ENCODE measurements at places on chromosomes 13 and 19. TPM values are rescaled to one million over a fixed set of nuclear protein-coding genes. Genes with fewer than 3 reads are reported as not detected.

GRCh38 chr13:46885018-46885417, 11.8 kb downstream of the HTR2A start:
- no peak for DNase-seq

- DNase-seq, result no peak
Measured at GRCh38 chr13:94433055-94433961, 46.2 kb downstream of the DCT start.

GRCh38 chr13:81637457-81637856, 1296.5 kb upstream of the SPRY2 start:
- DNase-seq, result no peak

- no peak for DNase-seq
Measured at GRCh38 chr19:43784981-43785808, 4.4 kb upstream of the KCNN4 start.

DNA sequence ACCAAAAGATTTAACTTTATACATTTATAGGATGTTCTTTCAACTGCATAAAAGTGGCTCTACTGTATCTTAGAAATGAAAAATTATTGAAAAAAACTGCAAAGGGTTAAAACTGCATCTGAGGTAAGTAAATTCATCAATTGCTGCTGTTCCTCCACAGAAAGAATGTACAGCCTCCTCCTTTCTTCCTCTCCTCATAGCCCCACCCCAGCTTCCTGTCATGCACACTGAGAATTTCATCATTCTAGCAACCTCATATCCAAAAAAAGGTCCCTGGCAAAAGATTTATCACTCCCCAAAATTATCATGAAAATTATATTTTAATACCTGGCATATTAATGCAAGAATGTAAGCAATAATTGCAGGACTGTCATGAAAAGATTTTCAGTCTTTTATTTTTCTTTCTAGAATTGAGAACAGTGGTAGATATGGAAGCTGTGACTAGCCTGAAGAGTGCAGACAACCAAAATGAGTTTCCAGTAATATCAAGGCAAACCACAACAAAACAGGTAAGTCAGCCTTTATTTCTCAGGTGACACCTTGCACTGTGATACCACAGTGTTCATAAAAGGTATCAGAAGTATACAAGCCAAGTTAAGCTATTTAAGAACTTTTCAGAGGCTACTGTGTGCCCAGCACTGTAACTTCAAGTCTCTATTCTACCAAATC, 110.8 kb downstream of the SUCLA2 start:
- DNase-seq, result no peak

- DNase-seq, result no peak
Measured at GRCh38 chr19:27815985-27816384, 1397.0 kb downstream of the UQCRFS1 start.

GRCh38 chr13:32017474-32017873, 14.1 kb upstream of the FRY start:
- no peak for DNase-seq

DNA sequence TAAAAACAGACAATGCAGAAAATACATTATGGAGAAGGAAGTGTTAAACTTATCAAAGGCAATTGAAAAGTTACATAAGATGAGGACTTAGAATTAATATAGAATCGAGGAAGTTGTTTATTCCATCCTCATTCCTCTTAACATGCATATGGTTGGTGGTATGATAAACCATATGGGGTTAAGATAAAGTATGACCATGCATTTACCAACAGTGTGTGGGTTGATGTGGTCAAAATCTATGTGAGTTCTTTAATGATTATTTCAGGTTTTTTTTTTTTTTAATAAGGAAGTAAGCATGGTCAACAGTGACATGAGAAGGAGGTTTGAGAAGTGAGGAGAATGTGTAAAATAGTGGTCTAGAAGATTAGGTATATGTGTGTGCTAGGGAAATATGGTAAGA, 94.5 kb downstream of the TDRD3 start:
- no peak for DNase-seq

DNA sequence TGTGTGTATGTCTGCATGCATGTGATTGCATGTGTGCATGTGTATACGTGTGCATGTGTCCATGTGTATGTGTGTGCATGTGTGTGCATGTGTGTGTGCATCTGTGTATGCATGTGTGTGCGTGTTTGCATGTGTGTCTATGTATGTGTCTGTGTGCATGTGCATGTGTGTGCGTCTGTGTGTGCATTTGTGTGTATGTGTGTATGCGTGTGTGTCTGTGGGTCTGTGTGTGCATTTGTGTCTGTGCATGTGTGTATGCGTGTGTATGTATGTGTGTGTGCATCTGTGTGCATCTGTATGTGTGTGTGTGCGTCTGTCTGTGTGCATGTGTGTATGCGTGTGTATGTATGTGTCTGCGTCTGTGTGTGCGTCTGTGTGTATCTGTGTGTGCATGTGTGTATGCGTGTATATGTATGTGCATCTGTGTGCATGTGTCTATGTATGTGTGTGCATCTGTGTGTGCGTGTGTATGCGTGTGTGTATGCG, 3.0 kb downstream of the STXBP2 start:
- no peak for DNase-seq

- DNase-seq, result no peak
Measured at GRCh38 chr13:30615481-30615865, 2.2 kb upstream of the USPL1 start.

DNA sequence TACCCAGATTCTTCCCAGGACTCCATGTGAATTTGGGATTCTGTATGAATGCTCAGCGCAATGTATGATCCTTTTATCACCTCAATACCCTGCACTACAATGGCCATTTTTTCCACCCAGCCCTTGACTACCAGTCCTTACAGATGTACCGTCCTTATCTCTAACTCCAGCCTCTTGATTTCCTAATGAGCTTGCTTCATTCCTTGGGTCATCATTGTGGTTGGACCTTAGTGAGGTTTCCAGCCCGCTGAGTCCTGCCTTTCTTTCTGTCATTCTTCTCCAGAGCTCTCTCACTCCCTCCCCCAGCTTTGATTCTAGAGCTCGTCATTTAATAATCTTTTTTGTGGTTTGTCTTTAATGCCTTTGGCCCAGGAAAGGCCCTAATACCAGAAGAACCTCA, 438.5 kb downstream of the ZNF536 start:
- no peak for DNase-seq

DNA sequence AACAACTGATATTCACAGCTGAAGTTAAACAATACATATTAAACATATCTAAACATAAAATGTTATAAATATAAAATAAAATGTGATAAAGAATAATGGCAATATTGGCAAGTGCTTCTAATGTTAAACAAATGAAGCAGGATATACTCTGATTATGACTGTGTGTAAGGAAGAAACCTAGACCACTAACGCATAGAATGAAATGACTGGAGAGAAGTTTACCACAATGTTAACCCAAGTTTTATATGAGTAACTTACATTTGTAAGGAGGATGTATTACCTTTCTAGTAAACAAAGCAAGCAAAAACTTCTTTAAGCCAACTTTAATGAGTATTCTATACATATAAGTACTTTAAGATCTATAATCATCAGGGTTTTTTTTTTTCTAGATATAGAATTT, 43.0 kb downstream of the RB1 start:
- DNase-seq, result no peak

GRCh38 chr19:2798733-2799132, 13.4 kb downstream of the THOP1 start:
- no peak for DNase-seq

- DNase-seq, result no peak
Measured at GRCh38 chr13:73258406-73258805, 199.6 kb downstream of the KLF5 start.

DNA sequence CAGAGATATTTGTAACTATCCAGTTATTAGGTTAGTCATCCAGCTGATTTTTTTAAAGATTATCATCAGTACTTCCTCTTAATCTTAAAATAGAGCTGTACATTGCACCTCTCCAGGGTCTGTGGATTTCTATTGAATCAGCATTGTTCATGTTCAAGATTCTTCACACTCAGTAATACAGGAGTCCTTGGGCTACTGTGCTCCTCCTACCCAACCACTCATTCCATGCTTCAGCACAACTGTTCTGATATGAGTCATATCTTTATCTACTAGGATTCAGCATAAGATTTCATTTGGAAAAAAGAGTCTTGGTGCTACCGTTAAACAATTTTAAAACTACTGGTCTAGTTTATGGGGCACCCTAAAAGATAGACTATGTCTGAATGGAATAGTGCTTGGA, 357.8 kb downstream of the DCT start:
- no peak for DNase-seq

- DNase-seq, result no peak
Measured at GRCh38 chr13:27523346-27524073, 73.1 kb upstream of the MTIF3 start.

DNA sequence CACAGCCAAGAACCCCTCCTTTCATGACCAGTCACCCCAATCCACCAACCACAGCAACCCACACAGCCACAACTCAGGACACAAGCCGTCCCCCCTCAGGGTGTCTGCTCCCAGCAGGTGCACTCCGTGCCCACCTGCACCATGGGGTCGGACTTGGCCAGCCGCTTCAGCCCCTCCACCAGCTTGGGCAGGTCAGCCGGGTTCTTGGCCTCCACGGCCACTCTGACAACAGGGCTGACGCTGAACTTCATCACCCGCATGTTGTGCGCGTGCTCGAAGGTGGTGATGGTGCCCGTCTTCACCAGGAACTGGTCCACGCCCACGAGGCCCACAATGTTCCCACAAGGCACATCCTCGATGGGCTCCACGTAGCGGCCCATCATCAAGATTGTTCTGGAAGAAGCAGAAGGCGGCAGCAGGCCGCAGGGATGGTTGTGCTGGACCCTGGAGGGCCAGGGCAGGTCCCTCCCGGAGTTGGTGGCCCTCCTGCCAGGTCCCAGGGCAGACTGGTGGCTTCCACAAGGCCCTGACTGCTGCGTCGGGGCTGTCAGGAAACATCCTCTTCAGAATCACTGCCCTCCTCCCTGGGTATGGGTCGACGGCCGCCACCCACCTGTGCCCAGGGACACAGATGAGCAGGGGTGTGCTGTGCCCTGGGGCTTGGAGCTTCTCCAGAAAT, 5.5 kb downstream of the EEF2 start:
- DNase-seq, result no peak

DNA sequence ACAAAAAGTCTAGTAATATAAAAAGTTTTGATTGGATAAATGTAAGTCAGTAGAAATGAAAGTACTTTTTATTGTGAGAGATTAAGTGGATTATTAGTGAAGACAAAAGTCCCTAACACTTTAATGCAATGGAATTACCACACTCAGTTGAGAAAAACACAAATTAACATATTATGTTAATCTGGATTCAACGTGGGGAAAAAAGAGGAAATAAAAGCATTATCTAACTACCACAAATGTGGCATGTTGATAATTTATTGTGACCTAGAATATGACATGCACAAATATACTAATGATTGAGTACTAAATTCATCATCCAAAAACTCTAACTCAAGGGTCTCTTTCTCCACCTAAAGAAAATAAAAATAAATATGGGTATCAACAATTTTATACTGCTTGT, 41.5 kb downstream of the FOXO1 start:
- no peak for DNase-seq

DNA sequence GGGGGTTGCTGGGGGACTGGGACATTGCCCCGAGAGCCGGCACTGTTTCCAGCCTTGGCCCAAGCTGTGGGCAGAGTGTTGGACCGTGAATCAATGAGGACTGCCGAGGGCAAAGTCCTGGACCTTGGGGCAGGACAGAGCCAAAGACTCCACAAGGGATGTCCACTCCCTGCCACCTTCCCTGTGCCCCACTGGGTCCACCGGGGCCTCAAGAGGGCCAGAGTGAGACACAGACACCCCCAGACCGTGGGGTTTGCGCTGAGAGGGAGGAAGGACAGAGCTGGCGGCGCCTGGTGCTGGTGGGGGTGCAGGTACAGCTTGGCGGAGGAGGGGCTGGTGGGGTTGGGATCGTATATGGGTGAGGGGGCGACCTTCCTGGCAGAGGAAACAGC, 11.8 kb downstream of the MAST3 start:
- no peak for DNase-seq

GRCh38 chr13:48600374-48601364, 53.1 kb upstream of the CYSLTR2 start:
- DNase-seq, result no peak

DNA sequence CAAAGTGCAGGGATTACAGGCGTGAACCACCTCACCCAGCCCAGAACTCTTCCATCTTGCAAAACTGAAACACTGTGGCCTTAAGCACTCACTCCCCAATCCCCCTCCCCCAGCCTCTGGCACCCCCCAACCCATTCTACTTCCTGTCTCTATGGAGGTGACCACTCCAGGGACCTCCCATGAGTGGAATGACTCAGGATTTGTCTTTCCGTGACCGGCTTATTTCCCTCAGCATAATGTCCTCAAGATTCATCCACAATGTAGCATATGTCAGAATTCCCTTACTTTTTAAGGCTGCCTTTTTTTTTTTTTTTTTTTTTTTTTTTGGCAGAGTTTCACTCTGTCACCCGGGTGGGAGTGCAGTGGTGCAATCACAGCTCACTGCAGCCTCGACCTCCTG, 3.6 kb upstream of the F2RL3 start:
- no peak for DNase-seq

- no peak for DNase-seq
Measured at GRCh38 chr13:72379581-72379980, 347.8 kb downstream of the MZT1 start.

GRCh38 chr13:113989585-113990300, 15.9 kb upstream of the C13orf46 start:
- no peak for DNase-seq

DNA sequence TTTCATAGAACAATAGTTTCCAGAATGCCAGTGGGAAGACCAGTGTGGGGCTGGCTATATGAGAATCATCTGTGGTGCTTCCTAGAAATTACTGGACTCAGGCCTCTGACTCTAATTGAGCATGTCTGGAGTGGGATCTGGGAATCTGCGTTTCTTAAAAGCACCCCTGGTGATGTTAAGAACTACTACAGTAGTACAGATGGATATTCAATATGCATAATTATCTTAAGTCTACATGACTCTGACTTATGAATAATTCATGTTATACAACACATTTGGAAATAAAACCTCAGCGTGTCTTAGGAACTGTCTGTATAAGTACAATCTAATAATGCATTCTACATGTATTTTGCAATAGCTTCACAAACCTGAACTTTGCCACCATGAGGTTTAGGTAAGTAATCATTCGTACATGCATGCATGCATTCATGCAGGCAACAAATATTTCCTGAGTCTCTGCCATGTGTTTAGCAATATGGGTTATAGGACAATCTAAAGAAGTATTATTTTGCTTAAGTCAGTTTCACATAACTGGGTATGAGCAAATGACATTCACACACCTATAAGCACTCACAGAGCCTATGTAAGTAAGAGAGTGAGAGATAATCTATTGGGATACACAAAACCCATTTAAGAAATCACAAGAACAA, 62.0 kb downstream of the EPSTI1 start:
- no peak for DNase-seq

- DNase-seq, result no peak
Measured at GRCh38 chr19:16825312-16826052, 3.7 kb upstream of the SIN3B start.

APC2 gene
- polyA plus RNA-seq, result 0.07 TPM

ZNF544 gene
- 33.4 TPM for polyA plus RNA-seq

TUBA3C gene
- polyA plus RNA-seq, result not detected

COL4A1 gene
- 375 TPM for polyA plus RNA-seq

PCDH17 gene
- polyA plus RNA-seq, result not detected

SPACA4 gene
- not detected for polyA plus RNA-seq

HSPB6 gene
- 21.0 TPM for polyA plus RNA-seq
